DMS79 treated with DMSO at 0.1 percent for 48 hours (cell line): ENCODE measurements at places on chromosomes 6 and 20.
A peak's percentile ranks its signal among the peaks of the same experiment; 100 is the strongest.

DNA sequence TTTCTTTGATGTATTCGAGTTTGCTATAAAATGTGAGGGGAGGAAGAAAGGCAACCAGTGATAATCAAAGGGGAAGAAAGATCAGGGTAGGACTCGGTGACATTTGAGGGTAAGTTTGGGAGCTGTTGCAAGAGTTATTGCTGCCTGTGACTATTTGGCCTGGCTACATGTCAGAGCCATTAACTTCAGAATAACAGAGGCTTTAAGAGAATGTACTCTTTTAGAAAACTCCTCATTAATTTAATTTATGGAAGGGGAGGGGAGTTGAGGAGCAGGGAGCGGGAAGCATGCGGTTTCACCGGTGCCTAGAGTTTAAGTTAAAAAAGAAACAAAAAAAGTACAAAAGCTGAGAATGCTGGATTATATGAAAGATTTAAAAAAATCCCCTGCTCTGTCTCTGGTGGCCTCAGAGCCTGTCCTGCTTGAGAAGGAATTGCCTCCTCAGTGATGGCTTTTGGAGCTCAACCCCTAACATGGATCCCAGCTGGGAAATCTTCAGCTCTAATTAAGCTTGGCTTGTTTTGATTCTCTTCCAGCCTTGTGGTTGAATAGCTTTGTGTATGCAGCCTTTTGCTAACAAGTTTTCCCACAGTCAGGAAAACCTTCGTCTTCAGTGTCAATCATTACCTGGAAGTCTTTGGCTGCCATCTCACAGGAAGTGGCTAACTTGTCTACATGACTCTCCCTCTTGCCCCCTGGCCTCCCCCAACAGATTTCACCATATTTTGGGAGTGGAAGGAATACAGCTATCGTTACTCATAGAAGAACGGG is 238.2 kb downstream of the SOX4 start:
- DNase-seq: peak; percentile 81

- peak; percentile 17 for DNase-seq
These were observed 735 bp upstream of the SLC23A2 start for GRCh38 chr20:5002077-5002413.

DNA sequence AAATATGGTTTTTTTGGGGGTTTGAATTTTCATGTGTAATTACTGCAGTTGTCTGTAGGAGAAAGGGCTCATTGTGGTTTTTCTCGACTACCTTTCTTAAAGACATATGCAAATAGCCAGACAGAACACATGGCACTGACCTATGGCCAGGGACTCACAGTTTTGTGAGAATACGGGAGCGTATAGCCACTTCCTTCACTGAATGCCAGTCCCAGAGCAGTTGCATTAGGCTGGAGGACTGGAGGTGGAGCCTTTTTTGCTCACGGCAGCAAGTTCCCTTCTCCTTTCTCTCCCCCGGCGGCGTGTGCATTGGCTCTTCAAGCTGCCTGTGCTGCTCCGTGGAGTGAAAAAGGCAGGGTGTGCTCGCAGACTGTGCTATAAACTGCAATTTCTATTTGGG is 114.9 kb downstream of the AKAP7 start:
- DNase-seq: no peak

GRCh38 chr6:135162678-135163439 is 18.2 kb upstream of the MYB start:
- no peak for DNase-seq

DNA sequence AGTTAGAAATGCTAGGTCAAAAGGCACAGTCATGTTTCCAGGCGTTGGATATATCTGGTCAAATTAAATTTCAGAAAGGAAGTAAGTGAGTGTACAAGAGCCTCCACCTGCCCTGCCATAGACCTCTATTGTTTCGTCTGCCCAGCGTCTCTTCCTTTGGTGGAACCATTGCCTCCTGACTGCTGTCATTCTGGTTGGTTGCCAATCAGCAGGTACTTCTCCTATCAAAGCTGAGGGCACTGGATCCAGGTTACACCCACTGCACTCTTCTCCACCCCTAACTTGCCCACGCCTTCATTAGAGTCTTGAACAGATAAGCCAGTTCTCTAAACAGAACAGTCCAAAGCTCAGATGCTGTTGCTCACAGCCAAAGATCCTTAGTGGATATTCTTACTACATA is 2.6 kb upstream of the WFDC5 start:
- no peak for DNase-seq

DNA sequence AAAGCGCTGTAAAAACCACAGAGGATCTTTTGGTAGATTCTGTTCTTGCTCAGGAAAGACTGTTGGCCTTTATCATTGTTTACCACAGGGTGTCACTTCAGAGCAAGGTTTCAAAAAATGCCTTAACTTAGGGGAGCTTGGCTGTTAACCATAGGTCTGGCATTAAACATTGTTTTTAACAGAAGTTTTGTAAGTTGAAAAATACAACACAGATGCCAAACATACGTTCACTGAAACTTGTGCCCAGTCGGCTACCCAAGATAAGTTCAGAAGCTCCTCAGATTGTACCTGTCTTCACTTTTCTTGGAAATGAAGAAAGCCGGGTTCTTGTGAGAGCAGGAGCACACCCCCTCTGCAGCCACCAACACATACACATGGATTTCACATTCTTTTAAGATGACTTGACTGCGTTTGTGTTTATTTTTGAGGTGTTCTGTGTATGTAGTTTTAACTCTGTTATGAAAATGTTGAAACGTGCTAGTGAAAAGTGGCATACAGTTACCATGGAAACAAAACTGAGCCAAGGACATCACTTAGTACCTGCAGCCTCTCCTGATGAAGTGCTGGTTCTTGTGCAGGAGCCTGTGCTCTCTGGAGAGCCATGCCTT is 64.9 kb downstream of the SYCP2L start:
- no peak for DNase-seq

GRCh38 chr20:41172296-41173140 is 35.2 kb downstream of the PLCG1 start:
- DNase-seq: no peak

DNA sequence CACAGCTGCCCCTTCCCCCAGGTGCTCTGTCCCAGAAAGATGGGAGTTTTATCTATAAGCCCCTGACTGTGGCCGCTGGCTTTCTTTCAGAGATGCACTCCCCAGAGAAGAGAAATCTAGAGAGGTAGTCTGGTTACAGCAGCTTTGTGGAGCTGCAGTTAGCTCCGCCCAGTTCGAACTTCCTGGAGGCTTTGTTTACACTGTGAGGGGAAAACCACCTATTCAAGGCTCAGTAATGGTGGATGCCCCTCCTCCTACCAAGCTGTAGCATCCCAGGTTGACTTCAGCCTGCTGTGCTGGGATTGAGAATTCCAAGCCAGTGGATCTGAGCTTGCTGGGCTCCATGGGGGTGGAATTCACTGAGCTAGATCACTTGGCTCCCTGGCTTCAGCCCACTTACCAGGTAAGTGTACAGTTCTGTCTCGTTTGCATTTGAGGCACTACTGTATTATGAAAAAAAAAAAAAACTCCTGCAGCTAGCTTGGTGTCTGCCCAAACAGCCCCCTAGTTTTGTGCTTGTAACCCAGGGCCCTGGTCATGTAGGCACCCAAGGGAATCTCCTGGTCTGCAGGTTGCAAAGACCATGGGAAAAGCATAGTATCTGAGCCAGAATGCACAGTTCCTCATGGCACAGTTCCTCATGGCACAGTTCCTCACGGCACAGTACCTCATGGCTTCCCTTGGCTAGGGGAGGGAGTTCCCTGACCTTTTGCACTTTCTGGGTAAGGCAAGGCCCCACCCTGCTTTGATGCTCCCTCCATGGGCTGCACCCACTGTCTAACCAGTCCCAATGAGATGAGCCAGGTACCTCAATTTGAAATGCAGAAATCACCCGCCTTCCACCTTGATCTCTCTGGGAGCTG is 275.0 kb downstream of the CENPW start:
- no peak for DNase-seq

DNA sequence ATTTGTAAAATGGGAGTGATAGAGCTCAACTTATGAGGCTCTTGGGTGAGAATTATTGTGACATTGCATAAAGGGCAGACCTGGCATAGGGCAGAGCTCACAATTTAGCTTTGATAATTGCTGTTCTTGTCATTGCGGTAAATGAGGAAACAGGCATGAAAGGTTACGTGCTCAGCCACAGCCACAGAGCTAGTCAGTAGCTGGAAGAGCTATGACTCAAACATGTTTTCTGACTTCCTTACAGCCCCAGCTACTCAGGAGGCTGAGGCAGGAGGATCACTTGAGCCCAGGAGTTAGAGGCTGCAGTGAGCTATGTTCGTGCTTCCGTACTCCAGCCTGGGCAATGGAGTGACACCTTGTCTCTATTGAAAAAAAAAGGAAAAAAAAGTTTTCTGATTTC is 3.5 kb upstream of the GHRH start:
- no peak for DNase-seq

- DNase-seq: no peak
These were observed 7.6 kb upstream of the CCN2 start for GRCh38 chr6:131958542-131959470.

DNA sequence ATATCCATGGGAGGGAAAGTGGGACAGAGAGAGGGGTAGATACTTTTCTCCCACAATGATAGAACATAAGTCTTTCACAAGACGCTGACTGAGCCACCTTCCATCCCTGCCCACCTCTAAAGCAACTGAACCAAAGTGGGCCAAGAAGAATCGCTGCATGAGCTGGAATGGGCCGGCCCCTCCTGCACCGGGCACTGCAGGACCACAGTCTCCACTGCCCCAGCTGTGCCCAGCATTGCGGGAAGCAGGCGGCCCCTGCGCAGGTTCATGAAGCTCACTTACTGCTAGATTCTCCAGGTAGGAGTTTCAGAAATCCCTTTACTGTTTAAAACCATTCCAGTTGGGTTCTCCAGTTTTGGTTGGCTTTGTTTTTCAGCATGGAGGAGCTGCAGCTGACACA is 32.0 kb upstream of the CST7 start:
- DNase-seq: no peak

- no peak for DNase-seq
These were observed 31.2 kb upstream of the APCDD1L start for GRCh38 chr20:58546416-58546711.

- no peak for DNase-seq
These were observed 541.1 kb downstream of the HAO1 start for GRCh38 chr20:7399114-7399513.

GRCh38 chr6:129345890-129346289 is 364.1 kb downstream of the ARHGAP18 start:
- no peak for DNase-seq

DNA sequence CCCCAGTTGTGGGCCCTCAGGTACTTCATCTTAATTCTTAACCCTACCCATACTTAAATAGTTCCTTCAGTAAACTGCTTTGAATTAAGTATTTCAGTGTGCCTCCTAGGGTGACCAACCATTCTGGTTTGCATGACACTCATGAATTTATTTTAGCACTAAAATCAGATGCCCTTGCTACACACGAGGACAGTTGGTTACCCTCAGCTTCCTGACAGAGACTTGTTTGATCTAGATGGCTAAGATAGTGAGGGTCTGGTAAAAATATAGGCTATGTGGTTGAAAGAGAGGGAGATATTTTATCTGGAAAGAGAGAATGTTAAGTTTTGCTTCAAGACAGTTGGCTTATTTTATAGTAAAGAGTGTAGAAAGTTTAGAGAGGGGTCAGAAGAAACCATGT is 10.6 kb downstream of the PGK2 start:
- DNase-seq: no peak

DNA sequence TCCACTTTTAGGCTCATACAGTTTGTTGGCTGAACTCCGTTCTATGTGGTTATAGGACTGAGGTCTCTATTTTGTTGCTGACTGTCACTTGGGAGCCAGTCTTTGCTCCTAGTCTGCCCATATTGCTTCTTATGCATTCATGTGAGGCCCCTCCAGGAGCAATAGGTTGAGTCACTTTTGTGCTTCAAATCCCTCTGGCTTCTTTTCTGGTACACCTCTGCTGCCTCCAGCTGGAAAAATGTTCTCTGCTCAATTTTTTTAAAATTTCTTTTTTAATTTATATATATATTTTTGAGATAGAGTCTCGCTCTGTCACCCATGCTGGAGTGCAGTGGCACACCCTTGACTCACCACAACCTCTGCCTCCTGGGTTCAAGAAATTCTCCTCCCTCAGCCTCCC is 42.7 kb upstream of the NOX3 start:
- DNase-seq: no peak

GRCh38 chr6:147642458-147642857 is 134.0 kb downstream of the SAMD5 start:
- no peak for DNase-seq

DNA sequence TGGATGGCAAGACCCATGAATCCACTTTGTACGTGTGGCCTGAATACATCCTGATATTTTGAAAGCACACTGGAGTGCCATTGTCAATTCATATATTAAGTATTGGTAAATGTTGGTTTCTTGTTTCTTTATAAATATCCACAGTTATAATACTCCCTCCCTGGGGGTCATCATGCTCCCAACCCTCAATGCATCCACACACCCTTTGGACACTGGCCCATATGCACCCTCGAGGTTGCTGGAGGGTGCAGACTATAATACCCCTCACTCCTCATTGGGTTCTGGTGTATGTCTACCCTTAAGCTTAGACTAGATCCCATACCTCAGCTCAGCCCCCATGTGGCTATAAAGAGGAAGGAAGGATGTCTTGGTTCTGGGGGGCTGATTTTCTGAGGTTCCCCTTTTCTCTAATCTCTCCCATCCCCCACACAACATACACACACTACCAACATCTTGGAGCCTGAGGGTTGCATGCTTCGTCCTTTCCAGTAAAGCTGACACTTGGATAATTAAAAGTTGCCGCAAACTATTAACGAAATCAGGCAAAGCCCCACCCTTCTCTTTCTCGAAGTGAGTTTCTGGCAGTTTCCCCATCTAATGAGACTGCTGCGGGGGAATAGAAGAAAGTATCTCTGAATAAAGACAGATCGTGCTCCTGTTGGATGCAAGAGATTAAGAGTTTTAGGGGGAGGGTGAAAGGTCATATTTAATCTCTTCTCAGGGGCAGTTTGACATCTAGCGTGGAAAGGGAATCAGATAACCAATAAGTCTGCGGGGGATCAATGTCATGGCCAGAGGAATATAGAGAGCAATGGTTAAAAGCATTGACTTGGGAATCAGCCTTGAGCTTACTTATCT is 7.4 kb downstream of the PIM1 start:
- no peak for DNase-seq

DNA sequence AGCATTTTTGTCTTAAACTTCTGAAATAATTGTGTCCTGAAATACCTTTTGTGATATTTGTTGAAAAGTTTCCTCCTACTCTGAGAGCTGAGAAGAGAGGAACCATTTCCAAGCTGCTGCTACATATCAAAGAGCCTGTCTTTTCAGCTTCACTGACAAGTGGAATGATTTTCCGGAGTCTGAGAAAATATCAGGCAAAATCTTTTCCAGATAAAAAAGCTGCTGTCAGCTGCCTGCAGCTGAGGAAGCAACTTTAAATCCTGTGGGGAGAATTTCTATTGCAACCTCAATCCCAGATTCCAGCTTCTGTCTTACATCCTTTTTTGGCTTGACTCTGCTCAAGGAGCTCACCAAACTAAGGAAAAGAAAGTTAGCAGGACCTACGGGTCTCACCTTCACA is 904.3 kb downstream of the PHF3 start:
- DNase-seq: no peak

GRCh38 chr20:53800883-53801604 is 207.4 kb upstream of the ZNF217 start:
- no peak for DNase-seq

GRCh38 chr6:63530991-63531390 is 41.3 kb upstream of the LOC128125822 start:
- DNase-seq: no peak
